NCI-H526 (cell line): ENCODE measurements at places on chromosomes 5 and 9.

DNA sequence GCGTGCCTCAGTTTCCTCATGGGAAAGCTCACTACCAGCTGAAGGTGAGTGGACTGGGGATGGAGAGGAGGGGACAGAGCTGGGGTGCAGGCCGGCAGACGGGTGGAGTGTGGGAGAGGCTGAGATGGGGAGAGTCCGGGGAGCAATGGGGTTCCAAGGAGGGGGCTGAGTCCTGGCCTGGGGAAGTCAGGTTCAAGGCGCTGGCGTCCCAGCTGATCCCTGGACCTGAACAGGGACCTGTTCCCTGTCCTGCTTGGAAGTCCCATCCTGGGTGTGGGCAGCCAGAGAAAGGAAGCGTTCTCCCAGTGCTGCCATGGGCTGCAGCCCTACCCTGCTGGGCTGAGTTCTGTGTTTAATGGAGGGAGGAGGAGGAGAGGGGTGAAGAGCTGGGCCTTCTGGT is 60.9 kb upstream of the GNE start:
- no peak for DNase-seq

- DNase-seq: no peak
Observed at GRCh38 chr9:7367726-7368125, 431.9 kb downstream of the DMAC1 start.

DNA sequence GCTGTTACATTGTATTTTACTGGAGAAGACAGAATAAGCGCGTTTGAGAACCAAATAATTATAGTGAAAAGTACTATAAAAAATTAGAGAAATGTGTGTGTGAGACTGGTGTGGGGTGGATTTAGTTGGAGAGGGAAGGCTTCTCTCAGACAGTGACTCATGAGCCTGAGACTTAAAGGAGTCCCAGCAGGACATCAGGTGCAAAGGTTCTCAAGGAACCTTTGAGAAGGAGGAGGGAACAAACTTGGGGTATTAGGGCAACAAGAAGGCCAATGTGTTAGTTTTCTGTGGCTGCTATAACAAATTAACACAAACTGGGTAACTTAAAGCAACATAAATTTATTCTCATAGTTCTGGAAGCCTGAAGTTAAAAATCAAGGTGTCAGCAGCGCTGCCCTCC is 4.9 kb downstream of the DDX4 start:
- no peak for DNase-seq

DNA sequence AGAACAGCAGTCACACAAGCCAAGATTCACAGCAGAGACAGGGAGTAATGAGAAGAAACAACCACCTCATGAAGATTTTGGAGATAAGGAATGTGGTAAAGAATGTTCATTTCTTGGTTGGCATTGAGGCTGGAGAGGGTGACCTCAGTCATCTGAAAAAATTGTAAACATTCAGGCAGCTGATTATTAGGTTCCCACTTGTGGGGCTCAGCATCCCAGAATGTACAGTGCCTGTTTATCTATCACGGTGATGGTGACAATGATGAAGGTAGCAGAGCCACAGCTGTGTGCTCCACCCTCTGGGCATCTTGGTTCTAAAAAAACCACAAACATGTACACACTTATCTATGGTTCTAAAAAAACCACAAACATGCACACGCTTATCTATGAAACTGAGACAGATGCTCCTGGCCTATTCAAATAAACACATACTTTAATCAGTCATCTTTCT is 143.9 kb upstream of the MOCS2 start:
- peak; percentile 72 for DNase-seq

DNA sequence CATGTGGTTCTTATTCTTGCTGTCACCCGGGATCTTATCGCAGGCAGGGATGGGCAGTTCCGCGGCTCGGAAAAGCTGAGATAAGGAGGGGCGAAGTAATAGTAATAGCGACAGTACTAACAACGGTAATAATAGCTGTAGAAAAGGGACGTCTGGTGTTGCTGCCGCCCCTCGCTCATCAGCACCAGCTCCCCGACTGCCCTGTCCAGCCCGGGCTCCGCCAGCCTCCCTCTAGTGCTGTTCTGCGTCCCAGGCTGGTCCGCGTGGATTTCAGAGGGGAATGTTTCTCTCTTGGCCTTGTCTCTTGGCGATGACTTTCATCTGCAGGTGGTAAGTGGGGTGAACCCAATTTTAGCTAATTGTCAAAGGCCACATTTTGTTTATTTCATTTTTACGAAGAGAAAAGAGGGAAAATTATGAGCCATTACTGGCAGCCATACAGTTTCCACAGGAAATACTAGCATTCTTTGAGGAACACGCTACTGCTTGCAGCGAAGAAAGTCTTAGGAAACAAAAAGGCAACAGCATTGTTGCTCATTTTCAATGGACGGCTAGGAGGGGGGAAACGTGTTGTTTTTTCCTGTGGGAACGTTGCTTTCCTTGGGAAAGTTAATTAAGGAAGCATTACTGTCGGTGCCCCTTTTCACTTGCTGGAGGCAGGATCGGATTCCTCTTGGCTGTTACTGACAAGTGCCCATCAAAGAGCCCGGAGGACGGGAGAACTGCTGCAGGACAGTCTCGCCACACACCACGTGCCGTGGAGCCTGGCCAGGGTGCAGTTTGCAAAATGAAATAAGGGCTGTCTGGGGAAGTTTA is 762 bp downstream of the SNCAIP start:
- no peak for DNase-seq

DNA sequence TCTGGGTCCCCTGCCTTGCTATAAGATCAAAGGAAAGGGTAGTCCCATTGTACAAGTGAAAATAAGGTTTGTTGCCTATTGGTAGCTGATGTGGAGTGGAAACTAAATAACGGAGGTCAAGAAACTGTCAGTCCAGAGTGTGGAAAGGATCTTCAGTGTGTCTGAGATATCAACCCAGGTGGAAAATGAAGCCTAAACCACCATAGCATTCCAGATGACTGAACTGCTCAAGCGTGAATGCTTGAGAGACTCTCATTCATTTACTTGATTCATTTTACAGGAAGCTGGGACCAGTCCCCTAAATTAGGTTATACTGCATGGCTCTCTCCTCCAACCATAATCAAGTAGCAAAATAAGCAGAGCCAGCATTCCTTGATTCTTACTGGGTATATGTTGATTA is 116.0 kb upstream of the SLC28A3 start:
- no peak for DNase-seq

- DNase-seq: no peak
Observed at GRCh38 chr9:119509291-119509905, 140.2 kb upstream of the BRINP1 start.

DNA sequence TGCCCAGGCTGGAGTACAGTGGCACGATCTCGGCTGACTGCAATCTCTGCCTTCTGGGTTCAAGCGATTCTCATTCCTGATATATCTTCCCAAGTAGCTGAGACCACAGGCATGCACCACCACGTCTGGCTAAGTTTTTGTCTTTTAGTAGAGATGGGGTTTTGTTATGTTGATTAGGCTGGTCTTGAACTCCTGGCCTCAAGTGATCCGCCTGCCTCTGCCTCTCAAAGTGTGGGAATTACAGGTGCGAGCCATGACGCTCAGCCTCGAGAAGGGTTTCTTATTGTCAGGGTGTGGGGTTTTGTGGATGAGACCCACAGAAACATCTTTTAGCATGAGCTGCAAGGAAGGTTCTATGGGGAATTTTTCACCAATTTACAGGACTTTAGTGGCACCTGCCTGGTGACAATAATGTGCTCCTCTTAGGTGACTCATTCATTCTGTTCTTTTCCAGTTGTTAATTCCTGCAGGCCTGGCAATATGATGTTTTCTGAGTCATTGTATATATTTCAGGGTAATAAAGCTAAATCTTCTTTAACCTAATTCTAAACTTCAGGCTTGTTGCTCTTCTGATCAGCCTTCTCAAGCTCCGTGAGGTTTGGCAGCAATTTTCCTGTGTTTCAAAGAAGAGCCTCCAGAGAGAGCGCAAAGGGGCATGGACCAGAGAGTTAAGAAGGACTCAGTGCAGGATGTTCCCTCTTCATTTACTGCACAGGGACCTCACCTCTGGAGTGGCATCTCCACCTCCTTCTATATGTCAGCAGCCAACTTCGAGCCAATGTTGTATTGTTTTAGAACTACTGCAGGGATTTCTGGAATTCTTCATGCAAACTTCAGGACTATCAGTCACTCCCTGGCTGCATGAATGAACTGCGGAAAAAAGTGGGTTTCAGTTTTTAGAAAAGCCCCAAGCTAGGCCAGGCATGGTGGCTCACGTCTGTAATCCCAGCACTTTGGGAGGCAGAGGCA is 77.8 kb upstream of the ZNF618 start:
- DNase-seq: no peak

GRCh38 chr5:119095611-119096010 is 24.7 kb downstream of the DMXL1 start:
- DNase-seq: no peak

DNA sequence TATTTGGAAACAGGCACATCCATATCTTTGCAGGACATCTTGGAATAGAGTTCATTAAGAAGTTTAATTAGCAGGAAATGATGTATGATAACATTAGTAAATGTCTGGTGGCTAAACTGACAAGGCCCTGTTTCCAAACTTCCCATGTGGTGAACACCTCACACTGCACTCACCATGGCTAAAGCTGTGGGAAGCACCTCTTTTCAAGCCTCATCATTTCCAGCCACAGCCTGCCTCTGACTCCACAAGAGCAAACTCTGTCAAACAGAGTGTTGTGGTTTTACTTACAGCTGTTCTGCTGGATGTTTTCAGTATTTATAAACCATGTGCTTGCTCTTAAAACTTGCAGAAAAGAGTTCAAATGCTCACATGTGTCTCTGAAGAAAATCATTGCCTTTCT is 14.9 kb upstream of the NDUFB6 start:
- no peak for DNase-seq

- no peak for DNase-seq
Observed at GRCh38 chr9:5708414-5708813, 79.5 kb downstream of the RIC1 start.

DNA sequence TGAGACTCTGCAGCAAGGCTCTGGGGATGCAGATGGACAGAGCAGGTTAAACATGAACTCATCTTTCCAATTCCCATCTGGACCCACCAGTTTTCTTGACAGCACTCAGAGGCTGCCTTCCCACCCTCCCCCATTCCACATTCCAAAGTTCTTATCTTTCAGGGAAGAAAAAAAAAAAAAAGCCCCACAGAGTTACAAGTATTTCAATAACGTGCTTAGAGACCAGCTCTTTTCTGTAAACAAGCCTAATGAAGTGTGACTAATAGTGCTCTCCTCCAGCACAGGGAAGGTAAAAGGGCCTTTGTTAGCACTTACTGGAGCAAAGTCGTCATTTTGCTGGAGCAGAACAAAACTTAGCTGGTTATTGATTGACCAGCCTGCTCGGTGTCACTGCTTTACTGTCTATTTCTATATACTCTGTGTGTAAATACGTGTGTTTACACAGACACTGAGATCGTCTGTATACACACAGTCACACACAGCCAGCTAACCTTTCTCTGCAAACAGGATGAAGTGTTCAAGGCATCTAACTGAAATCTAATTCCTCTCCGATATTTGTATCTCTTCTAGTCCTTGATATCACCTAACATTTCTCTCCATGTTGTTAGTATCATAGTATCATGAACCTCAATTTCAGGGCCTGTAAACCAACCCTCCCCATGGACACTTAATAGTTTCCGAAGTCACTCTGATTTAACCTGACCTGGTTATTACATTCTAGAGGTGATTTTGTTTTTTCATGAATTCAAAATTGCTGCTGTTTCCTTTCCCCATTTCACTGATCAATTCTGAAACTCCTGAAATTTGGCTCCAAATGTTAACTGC is 84.9 kb downstream of the ZNF608 start:
- peak; percentile 94 for DNase-seq

GRCh38 chr9:113462781-113463286 is 693 bp upstream of the RGS3 start:
- no peak for DNase-seq

DNA sequence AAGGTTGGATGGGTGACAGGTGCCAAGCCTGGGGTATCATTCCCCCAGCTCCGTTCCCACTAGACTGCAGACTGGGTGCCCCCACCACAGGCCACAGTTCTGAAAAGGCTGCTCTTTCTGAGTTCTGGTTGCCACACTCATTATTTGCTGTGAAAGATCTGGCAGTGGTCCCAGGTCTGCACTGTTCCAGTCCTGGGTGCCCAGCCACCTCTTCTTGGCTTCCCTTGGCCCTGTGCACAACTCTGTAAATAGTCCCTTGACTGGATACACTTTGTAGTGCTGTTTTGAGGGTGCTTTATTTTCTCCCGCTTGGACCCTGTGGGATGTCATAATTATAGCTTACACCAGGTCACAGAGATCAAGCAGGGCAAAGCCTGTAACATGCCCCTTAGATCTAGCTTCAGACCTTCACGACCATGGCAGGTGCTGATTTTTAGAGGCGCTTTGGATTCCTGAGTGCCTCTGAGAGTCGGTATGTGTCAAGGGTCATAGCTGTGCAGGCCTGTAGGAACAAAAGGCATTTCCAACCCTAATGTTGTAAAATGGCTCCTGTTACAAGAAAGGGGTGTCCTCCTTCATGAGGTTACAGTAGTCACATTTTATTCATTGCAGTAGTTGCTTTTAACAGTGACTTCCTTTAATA is 344.9 kb downstream of the ICE1 start:
- DNase-seq: no peak

GRCh38 chr5:176401281-176402205 is 13.0 kb downstream of the HIGD2A start:
- no peak for DNase-seq

DNA sequence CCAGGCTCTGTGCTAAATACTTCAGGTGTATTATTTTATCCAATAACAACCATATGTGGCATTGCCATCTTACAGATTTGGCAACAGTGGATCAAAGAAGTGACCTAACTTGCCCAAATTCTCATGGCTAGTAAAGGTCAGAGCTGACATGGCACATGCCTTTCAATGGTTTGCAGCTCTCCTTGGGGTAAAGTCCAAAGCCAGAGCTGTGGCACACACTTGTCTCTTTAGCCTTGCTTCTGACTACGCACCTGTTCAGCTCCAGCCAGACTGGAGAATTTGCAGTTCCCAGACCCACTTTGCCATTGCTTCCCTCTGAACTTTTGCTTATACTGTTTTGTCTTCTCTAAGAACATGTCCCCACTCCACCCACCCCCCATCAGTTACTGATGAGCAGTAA is 5.9 kb downstream of the SLC35A4 start:
- DNase-seq: no peak

DNA sequence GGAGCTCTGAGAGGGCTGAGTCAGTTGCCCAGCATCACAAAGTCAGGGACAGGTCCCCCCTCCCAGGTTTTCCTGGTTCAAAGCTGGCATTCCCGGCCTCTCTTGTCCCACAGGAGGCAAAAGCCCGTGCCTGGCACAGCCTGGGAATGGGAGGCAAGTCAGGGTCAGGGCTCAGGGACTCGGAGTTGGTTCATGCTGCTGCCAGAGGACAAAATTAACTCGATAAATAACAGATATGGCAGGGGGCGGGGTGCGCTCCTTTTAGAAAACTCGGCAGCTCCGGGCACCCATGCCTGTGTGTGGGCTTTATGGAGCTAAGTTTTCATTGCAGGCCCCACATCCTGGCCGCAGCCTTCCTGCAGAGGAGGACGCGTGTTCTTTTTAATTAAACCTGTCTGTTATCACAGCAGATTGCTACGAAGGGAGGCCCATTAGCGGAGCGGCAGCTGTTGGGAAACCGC is 62.8 kb upstream of the LMX1B start:
- DNase-seq: peak; percentile 13

- DNase-seq: no peak
Observed at GRCh38 chr5:55897206-55897894, 46.2 kb downstream of the IL31RA start.

GRCh38 chr5:17132444-17133083 is 84.9 kb upstream of the BASP1 start:
- DNase-seq: peak; percentile 92
